ENCODE measurements at places on chromosomes 11 and 22.

GRCh38 chr11:116093481-116094270, 589.5 kb upstream of the CADM1 start:
- no peak for DNase-seq

- no peak for DNase-seq
Measured at GRCh38 chr11:114236829-114237228, 59.4 kb upstream of the NNMT start.

- DNase-seq: no peak
Measured at GRCh38 chr22:37260901-37261336, 16.9 kb upstream of the RAC2 start.

- peak; percentile 33 for DNase-seq
Measured at GRCh38 chr11:17588721-17589120, 41.7 kb downstream of the OTOG start.

- DNase-seq: no peak
Measured at GRCh38 chr22:49880281-49880680, 26.6 kb downstream of the ZBED4 start.

DNA sequence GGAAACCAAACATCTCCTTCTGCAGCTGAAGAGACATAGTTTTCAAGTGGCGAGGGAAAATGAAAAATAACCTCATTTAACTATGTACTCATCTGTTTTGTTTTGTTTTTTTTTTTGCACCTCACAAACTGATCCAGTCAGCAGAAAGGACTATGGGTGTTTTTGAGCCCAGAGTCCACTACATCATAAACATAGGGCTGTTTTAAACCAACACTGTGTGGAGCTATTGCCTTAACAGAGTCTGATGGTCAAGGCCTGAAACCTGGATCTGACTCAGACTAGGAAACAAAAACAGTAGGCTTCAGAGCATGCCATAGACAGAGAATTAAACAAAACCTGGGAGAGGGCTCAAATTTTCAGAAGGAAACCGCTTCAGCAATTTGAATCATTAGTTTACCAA, 99.3 kb upstream of the FSHB start:
- DNase-seq: no peak

DNA sequence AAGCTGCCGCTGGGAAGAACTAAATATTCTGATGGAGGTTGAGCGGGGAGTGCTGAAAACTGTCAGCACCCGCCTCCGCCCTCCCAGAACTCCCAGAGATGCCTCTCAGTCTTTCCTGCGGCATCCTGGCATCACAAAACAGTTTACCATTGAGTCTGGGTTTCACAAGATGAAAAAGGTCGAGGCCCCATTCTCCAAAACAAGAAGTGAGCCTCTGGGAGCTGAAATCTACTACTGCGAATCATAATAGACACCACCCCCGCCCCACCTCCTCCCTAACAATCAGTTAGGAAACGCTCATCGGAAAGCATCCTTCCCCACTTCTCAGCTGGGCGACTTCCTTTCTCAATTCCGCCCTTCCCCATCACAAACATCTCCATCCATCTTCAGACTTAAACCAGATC, 1.0 kb downstream of the SUN2 start:
- DNase-seq: no peak

DNA sequence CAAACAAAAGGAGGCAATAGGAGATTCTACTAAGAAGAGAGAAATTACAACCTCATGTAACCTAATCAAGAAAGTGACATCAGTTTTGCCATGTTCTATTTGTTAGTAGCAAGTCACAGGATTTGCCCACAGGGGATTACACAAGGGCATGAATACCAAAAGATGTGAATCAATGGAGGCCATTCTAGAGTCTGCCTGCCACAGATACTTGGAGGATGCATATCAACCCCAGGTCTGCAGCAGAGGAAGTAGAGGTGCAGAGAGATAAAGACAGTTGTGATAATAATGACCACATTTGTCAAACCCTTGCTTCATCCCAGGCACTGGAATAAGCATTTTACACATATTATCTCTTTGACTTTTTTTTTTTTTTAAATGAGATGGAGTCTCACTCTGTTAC, 2.4 kb upstream of the ASCC2 start:
- no peak for DNase-seq

GRCh38 chr22:48902983-48903650, 924.6 kb downstream of the BRD1 start:
- DNase-seq: peak; percentile 31

GRCh38 chr11:133227632-133228111, 304.6 kb downstream of the OPCML start:
- DNase-seq: no peak

DNA sequence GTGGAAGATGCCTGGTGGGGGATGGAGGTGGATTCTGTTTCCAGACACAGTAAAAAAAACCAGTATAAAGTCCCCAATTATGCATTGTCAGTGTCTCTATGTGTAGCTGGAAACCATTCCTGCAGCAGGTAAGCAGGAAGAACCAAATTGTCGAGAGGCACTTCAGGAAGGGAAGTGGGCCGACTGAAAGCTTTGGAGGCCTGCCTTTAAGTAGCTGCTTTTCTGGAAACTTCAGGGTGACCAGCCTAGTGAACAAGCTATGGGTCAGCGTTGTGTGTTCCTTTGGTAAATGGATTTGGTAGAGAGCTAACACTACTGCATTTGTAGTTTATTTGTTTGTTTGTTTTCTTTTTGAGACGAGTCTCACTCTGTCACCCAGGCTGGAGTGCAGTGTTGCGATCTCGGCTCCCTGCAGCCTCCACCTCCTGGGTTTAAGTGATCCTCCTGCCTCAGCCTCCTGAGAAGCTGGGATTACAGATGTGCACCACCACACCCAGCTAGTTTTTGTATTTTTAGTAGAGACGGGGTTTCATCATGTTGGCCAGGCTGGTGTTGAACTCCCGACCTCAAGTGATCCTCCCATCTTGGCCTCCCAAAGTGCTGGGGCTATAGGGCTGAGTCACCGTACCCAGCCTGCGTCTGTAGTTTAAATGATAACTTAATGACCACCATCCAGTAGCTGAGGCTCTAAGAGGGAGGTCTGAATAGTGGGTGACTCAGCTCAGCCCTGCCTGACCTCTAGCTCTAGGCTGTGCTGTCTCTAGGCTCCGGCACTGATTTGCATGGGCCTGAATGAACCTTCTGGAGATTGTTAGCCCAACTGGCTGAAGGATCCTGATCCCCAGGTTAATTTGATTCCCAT, 12.8 kb downstream of the PTPRJ start:
- DNase-seq: no peak

GRCh38 chr11:96841792-96842191, 452.0 kb downstream of the JRKL start:
- DNase-seq: no peak

DNA sequence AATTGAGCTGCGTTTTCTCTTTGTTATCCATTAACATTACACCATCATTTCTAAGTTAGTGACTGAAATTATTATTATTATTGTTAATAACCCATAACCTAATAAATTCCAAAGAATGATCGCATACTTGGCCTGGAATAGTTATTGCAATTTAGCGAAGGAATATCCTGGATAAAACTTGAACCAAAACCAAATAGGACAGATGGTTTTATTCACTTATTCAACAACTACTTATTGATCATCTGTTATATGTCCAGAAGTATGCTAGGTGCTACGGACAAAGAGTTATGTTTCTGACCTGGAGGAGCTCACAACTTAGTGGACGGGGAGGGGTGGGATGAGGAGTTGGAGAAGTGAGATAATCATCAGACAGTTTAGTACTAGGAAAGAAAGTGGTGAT, 44.8 kb upstream of the ARHGAP20 start:
- DNase-seq: no peak

- DNase-seq: peak; percentile 65
Measured at GRCh38 chr11:69383372-69384250, 89.7 kb downstream of the MYEOV start.

GRCh38 chr22:48490500-48491411, 1336.9 kb downstream of the BRD1 start:
- no peak for DNase-seq

- no peak for DNase-seq
Measured at GRCh38 chr11:67054836-67055523, 1.7 kb upstream of the RHOD start.

- no peak for DNase-seq
Measured at GRCh38 chr22:41875531-41876270, 39.2 kb downstream of the SHISA8 start.

DNA sequence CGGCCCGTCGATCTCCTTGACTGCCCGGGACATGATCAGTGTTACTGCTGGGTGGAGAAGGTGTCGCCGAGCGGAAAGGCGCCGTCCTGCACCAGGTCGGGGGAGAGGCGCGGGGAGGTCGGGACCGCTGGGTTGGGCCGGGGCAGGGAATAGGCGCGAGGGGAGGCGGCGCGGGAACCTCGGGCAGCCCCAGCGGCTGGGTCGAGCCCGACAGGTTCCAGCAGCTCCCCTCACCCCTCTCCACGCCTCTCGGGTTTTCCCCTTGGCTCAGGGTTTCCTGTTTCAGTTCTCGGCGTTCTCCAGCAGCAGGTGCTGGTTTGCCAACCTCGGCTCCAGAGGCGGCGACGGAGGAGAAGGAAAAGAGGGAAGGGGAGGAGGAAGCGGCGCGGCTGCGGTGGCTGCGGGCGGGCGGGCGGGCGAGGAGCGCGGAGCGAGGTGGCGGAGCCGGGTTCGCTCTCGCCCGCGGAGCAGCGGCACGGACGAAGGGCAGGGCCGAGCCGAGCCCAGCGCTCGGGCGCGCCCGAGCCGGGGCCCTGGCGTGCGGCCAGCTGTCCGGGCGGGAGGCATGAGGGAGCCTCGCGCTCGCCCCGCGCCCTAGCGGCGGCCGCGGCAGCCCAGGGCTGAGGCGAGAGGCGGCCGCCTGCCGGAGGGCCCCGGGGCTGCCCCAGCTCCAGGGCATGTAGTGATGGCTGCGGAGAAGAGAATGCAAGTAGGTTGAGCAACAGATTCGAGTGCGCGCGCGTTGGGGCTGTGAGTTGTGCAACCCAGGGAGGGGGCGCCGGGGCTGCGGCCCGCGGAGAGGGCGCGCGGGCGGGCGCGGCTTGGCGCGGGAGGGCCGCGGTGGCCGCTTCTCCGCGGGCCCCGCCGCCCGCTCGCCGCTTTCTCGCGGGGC, at the start of gene ZC3H12C:
ZC3H12C (plus strand) TSS at position 878 of the 892 bp plus-strand sequence. CDS start 20 bp downstream, outside the sequence.
- peak; percentile 91 for DNase-seq

DNA sequence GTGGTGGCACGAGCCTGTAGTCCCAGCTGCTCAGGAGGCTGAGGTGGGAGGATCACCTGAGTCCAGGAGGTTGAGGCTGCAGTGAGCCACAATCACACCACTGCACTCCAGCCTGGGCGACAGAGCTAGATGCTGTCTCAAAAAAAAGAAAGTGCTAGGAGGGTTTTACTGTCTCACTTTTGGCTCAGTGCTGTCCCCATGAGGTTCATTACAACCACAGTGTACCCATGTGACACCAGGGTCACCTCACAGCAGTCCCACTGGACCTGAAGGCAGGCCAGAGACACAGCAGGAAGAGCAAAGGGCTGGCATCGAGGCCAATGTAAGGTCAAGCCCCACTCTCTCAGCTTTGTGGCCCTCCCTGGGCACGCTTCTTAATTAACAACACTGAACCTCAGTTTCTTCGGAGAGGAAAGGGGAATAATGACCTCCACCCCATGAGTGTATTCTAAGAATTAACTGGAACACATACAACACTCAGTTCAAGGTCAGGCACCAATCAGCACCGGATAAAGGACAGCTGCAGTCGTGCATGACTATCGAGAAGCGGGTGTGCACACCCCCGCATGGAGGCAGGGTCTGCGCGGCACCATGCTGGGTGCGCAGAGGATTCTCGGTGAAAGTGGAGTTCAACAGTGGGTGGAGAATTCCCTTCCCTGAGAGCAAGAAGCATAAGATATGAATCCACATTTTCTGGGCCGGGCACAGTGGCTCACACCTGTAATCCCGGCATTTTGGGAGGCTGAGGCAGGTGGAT, 30.9 kb upstream of the BAIAP2L2 start:
- peak; percentile 41 for DNase-seq

DNA sequence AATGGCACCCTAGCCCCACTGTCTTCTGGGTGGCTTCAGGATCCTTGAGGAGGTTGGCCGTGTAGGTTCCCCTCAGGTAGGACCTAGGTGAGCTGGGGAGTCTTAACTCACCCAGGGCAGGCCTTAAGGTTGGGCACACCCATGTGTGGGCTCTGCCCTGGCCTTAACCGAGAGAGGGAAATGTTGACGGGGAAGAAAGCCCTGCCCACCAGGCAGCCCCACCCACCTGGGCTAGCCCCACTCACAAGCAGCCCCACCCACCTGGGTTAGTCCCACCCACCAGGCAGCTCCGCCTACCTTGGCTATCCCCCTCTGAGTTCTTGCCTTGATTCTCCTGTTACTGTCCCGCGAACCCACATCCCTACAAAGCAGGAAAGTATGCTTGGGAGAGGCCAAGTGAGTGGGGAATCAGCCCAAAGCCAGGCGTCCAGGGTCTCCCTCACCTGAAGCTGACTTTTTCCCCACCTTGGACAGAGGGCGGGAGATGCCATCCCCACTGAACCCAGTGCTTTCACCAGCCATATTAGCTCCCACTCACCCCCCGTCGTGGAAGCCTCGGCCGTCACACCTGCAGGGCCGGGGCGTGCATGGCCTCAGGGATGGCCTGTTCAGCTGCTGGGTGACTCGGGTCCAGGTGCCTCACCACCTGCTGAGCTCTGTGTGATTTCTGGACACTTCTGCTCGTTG, at the start of gene MYEOV:
MYEOV (plus strand) TSS at position 337 of the 687 bp plus-strand sequence. CDS start 1,200 bp downstream, outside the sequence.
- no peak for DNase-seq

- no peak for DNase-seq
Measured at GRCh38 chr11:709109-709997, 3.3 kb downstream of the EPS8L2 start.

DNA sequence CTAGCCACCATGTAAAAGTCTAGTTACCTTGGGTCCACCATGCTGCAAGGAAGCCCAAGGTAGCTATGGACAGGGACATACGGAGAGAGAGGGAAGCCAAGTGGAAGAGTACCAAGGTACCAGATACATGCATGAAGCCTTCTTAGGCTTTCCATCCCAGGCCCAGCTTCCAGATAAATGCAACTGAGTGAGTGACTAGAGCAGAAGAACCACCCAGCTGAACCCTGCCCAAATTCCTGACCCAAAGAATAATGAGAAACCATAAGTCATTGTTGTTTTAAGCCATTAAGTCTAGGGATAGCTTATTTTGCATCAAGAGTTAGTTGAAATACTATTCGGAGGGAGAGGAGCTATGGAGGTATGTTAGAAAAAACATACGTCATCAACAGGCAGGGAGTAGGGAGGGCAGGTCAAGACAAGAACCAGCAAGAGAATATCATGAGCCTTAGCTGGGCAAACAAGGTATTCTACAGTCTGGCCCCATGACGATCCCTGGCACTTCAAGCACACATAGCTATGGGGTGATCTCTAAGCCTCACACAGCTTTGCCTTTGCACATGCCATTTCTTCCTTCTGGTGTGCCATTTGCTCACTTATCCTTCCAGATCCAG, 36.5 kb upstream of the APLNR start:
- no peak for DNase-seq

GRCh38 chr11:78218707-78219492, 30.2 kb downstream of the USP35 start:
- peak; percentile 33 for DNase-seq

Data from coronary artery (tissue), 2 donors.